ENCODE measurements at places on chromosomes 16 and 17. TPM values are rescaled to one million over a fixed set of nuclear protein-coding genes. Genes with fewer than 3 reads are reported as not detected.
A peak's percentile ranks its signal among the peaks of the same experiment; 100 is the strongest.

Gene PRSS21
- not detected for total RNA-seq

Gene SLC26A11
- 24.7 TPM for total RNA-seq

Gene CIAPIN1
- 44.9 TPM for total RNA-seq

Gene ZNF276
- 265 TPM for total RNA-seq

Gene BIRC5
- total RNA-seq, result 2.2 TPM

Gene TM4SF5
- total RNA-seq, result 23.8 TPM

Gene ZG16
- 79.7 TPM for total RNA-seq

Gene DHX58
- 13.5 TPM for total RNA-seq

Gene KRT33B
- total RNA-seq, result not detected

Gene ARMC5
- 17.6 TPM for total RNA-seq

Gene KRTAP4-2
- not detected for total RNA-seq

- no peak for DNase-seq
- H3K27ac ChIP-seq, result peak overlapping the region; percentile 77
- peaks cover 11% of the 10 kb centered on the region for H3K4me1 ChIP-seq
- no peaks in the 10 kb centered on the region for H3K36me3 ChIP-seq
Measured at GRCh38 chr16:66952430-66953110, 8.5 kb upstream of the CES3 start.

DNA sequence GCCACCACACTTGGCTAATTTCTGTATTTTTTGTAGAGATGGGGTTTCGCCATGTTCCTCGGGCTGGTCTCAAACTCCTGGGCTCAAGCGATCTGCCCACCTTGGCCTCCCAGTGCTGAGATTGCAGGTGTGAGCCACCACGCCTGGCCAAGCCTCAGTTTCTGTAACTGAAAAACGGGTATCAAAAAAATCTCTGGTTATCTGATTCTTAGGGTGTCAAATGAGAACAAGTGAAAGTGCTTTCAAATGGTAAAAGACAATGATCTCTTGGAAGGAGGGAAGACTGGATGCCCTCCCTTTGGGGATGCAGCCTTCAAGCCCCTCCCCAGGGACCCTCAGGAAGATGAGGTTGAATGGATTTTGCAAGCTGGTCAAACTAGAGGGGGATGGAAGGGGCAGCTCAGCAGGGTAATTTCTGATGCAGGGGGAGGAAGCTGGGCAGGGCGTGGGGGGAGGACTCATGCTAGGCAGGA, 22.3 kb downstream of the ARHGAP23 start:
- peaks cover 20% of the 10 kb centered on the region for H3K27me3 ChIP-seq
- peaks cover 10% of the 10 kb centered on the region for H3K4me1 ChIP-seq
- H3K4me3 ChIP-seq, result no peak overlapping the region

GRCh38 chr17:35229638-35230037, 13.2 kb upstream of the SLFN5 start:
- H3K36me3 ChIP-seq, result no peaks in the 10 kb centered on the region
- DNase-seq, result no peak
- no peaks in the 10 kb centered on the region for H3K27me3 ChIP-seq
- no peak overlapping the region for H3K27ac ChIP-seq

GRCh38 chr17:21842332-21843317, 150.3 kb downstream of the KCNJ18 start:
- peaks cover 38% of the 10 kb centered on the region for H3K27me3 ChIP-seq
- no peak for DNase-seq
- H3K4me3 ChIP-seq, result no peak overlapping the region
- H3K4me1 ChIP-seq, result no peaks in the 10 kb centered on the region
- no peak overlapping the region for H3K27ac ChIP-seq

DNA sequence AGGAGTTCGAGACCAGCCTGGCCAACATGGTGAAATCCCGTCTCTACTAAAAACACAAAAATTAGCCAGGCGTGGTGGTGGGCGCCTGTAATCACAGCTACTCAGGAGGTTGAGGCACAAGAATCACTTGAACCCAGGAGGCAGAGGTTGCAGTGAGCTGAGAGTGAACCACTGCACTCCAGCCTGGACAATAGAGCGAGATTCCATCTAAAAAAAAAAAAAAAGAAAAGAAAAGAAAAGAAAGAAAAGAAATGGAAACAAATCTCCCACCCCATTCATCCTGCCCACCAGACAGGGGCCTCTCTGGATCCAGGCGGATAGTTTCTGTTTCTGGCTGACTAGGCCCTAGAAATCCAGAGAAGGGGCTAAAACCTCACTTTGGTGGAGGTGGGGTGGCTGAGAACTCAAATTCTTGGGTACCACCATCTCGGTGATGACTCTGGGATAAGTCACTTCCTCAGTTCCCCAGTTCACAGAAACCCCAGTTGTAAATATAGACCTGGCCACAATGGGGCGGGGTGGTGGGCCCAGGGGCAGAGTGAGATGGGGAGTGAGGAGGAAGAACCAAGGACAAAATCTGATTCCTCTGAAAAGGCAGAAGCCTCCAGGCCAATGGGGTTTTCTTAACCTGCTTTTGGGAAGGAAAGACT, 22.2 kb downstream of the SOCS1 start:
- no peak overlapping the region for H3K4me3 ChIP-seq
- no peaks in the 10 kb centered on the region for H3K36me3 ChIP-seq
- peaks cover 11% of the 10 kb centered on the region for H3K4me1 ChIP-seq
- DNase-seq, result peak; percentile 34
- H3K27ac ChIP-seq, result peak overlapping the region; percentile 52

- no peak overlapping the region for H3K4me3 ChIP-seq
- no peaks in the 10 kb centered on the region for H3K27me3 ChIP-seq
- H3K27ac ChIP-seq, result peak overlapping the region; percentile 41
- H3K36me3 ChIP-seq, result no peaks in the 10 kb centered on the region
Measured at GRCh38 chr16:50038756-50039529, 13.9 kb downstream of the CNEP1R1 start.

DNA sequence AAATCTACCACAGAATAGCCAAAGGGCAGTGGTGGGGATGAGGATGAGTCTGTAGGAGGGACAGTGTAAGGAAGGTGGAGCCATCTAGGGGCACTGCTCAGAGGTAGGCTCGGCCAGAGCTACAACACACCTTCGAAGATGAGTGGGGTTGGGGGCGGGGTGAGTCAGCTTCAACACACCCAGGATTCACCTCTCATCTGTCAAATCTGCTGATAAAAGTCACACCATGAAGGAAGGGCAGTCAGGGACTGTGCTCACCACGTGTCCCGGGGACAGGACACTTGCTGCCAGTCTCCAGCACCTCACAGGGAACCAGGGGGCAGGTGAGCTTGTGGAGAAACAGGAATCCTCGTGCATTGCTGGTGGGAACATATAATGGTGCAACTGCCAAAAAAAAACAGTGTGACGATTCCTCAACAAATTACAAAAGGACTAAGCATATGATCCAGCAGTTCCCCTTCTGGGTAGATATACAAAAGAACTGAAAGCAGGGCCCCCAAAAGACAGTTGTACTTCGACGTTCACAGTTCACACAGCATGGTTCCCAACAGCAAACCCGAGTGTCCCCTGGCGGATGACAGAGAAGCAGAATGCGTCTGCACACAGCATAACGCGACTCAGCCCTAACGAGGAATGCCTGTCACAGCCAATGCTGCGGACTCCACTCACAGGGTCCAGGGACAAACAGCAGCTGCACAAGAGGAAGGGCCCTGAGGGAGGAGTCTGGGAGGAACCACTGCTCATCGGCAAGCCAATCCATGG, 133.1 kb downstream of the ANKRD11 start:
- H3K27me3 ChIP-seq, result no peaks in the 10 kb centered on the region
- H3K36me3 ChIP-seq, result no peaks in the 10 kb centered on the region
- peaks cover 66% of the 10 kb centered on the region for H3K4me1 ChIP-seq
- DNase-seq, result no peak

DNA sequence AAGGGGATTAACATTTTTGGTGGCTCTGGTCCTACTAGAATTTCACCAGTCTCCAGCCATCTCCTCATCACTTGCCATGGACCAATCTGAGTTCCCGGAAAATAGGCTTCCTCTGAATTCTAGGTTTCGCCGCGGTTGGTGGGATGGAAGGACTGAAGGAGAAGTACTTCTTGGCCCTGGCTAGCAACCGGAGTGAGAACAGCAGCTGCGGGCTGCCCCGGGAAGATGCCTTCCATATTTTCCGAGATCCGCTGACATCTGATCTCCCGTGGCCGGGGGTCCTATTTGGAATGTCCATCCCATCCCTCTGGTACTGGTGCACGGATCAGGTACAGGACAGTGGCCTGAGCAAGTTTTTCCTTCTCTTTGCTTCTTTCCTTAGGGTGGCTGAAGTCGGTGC, 45.0 kb downstream of the SLC5A11 start:
- no peaks in the 10 kb centered on the region for H3K27me3 ChIP-seq
- no peaks in the 10 kb centered on the region for H3K36me3 ChIP-seq
- no peak overlapping the region for H3K27ac ChIP-seq
- H3K4me3 ChIP-seq, result no peak overlapping the region

DNA sequence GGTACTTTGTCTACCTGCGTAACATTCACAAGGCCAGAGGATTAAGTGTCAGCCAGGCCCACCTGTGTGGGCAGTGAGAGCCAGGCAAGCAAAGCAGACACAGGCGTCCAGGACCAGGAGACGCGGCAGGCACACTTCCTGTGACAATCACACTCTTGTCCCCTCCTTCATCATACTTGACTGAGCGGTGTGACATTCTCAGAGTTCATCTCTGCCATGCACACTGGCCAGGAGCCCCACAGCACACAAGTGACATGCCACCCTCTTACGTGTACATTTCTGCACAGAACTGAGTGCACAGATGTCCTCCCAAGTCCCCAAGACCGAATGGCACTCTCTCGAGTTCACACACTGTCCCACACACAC, 8.7 kb downstream of the PPP1R9B start:
- no peaks in the 10 kb centered on the region for H3K27me3 ChIP-seq
- H3K4me1 ChIP-seq, result peaks cover 11% of the 10 kb centered on the region
- H3K4me3 ChIP-seq, result no peak overlapping the region
- no peaks in the 10 kb centered on the region for H3K36me3 ChIP-seq

DNA sequence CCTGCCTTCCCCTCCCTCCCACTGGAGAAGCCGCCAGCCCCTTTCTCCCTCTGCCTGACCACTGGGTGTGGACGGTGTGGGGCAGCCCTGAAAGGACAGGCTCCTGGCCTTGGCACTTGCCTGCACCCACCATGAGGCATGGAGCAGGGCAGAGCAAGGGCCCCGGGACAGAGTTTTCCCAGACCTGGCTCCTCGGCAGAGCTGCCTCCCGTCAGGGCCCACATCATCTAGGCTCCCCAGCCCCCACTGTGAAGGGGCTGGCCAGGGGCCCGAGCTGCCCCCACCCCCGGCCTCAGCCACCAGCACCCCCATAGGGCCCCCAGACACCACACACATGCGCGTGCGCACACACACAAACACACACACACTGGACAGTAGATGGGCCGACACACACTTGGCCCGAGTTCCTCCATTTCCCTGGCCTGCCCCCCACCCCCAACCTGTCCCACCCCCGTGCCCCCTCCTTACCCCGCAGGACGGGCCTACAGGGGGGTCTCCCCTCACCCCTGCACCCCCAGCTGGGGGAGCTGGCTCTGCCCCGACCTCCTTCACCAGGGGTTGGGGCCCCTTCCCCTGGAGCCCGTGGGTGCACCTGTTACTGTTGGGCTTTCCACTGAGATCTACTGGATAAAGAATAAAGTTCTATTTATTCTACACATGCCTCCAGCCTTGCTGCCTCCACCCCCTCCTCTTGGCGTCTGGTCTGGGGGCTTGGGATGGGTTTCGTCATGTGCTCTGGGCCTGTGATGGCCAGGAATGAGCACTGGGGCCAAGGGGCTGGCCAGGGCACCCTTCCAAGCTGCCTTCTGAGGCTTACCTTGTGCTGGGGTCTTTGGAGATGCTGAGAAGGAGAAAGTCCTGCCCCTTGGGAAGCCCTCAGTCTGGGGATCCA, 7.3 kb downstream of the GJD3 start:
- no peak overlapping the region for H3K4me3 ChIP-seq
- H3K36me3 ChIP-seq, result peaks cover 5% of the 10 kb centered on the region
- no peak overlapping the region for H3K27ac ChIP-seq
- H3K27me3 ChIP-seq, result no peaks in the 10 kb centered on the region

- no peak overlapping the region for H3K4me3 ChIP-seq
- H3K27me3 ChIP-seq, result no peaks in the 10 kb centered on the region
- no peak overlapping the region for H3K27ac ChIP-seq
- no peaks in the 10 kb centered on the region for H3K4me1 ChIP-seq
- H3K36me3 ChIP-seq, result no peaks in the 10 kb centered on the region
Measured at GRCh38 chr17:76337413-76337777, 16.3 kb downstream of the PRPSAP1 start.

GRCh38 chr17:75625813-75626486, 7.3 kb upstream of the SMIM5 start:
- no peaks in the 10 kb centered on the region for H3K36me3 ChIP-seq
- H3K4me1 ChIP-seq, result no peaks in the 10 kb centered on the region
- H3K27ac ChIP-seq, result no peak overlapping the region
- no peaks in the 10 kb centered on the region for H3K27me3 ChIP-seq
